GM23338 (cell line): ENCODE measurements at places on chromosomes 5 and 9. TPM values are rescaled to one million over a fixed set of nuclear protein-coding genes. Genes with fewer than 3 reads are reported as not detected.

The PTGR1 gene
- total RNA-seq: 21.9 and 24.7 TPM in 2 replicates

DNA sequence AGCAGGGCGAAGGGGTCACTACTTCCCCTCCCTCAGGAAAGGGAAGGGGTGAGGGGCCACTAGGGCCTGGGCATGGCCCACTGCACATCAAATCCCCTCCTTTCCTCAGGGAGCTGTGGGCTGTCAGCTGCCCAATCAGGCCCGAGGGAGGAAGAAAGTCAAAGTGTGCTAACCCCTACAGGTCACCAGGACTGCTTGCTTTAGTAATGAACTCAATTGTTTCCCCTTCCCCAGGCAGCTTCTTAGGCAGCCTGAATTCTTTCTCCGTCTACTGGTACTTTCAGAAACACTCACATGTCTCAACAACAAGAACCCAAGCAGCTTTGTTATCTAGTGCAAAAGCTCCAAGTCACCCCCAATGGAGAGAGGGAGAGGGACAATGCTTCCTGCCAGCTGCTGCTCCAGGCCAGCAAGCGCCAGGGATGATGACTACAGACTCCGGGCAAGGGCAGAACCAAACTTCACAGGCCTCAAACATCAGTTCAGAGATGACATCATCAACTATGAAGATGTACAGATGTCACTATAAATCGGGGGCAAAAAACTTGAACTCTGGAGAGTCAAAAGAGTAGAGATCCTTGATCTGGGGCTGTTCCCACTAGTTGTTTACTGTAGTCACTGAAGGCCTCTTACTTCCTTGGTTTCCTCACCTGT, 100.7 kb downstream of the SLIT3 start:
- no peak overlapping the region for H3K4me3 ChIP-seq
- H3K4me1 ChIP-seq: no peaks in the 10 kb centered on the region
- no peaks in the 10 kb centered on the region for H3K27me3 ChIP-seq

The EFNA5 gene
- 7.5 and 18.1 TPM in 2 replicates for total RNA-seq

DNA sequence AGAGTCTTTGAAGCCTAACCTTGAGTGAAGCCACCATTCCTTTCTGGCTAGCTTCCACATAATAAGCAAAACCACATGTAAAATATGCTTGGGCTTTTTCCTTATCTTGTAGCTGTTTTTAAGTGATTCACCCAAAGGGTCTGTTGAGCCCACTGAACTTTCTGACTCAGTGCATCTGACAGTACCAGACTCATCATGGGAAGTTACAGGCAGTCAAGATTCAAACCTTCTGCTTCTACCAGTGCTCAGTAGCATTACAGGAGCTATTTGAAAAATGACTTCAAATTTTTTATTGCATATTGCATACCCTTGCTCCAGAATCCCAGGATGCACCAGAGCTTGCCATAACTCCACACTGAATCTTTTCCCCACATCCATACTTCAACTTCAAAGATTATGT, 87.5 kb upstream of the PTPRD start:
- no peaks in the 10 kb centered on the region for H3K36me3 ChIP-seq
- H3K4me1 ChIP-seq: no peaks in the 10 kb centered on the region
- DNase-seq: no peak
- H3K27me3 ChIP-seq: no peaks in the 10 kb centered on the region
- H3K27ac ChIP-seq: no peak overlapping the region
- no peak overlapping the region for H3K4me3 ChIP-seq

DNA sequence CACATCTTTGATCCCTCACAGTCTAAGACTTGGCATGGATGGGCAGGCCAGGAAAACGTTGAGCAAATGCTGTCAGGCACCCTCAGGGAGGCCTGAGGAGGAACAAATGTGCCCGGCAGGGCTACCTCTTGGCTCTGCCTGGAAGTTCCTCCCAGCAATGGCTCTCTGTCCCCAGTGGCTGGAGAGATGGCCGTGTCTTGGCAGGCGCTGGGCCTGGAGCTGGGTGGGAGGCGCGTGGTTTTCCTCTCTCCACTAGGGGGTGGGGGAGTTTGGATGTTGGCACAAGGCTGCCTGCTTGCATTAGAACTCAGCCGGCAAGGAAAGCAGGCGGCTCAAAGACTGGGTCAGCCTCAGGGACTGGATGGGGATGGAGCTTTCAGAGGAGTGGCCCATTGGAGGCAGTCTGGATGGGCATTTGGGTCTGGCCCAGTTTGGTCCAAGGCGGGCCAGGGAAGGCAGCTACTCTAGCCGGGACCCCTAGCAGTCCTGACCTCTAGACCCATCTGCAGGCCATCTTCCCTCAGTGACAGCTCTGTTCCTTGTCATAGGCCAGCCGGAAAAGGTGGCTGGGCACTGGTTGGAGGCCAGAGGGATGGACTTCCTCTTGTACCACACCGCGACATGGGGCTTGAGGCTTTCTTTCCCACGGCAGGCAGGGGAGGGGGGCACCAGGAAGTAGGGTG, 68.2 kb upstream of the STC2 start:
- H3K27ac ChIP-seq: no peak overlapping the region
- H3K4me1 ChIP-seq: no peaks in the 10 kb centered on the region
- H3K4me3 ChIP-seq: no peak overlapping the region
- no peaks in the 10 kb centered on the region for H3K36me3 ChIP-seq

DNA sequence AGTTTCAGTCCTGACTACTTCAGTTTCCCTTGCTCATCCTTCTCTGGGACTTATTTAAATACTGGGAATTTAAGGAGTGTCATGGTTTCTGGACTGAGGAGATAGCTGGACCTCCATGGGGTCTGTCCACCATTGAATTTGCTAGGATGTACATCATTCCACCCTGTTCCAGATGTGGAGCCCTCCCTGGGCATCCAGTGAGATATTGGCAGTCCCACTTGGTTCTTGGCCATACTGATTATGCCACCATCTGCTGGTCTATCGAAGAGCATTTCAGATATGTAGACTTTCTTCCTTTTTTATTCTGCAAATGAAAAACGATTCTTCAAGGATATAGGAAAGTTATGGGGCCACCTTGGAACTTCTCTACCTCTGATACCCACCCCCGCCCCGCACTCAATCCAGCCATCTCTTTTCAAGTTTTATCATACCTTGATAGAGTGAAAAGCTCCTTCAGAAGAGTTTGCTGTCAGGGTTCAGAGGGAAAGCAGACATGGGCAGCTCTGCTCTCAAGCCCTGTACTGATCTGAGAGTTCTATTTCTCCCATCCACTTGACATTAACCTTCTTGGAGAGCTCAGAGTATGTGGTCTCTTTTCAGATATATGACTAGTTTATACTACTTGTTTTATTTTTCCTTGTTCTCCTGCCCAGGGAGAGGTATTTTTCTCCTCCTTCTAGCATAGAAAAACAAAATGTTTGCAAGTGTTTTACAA, 490.7 kb upstream of the SGCD start:
- no peaks in the 10 kb centered on the region for H3K36me3 ChIP-seq
- no peak for DNase-seq
- H3K27ac ChIP-seq: no peak overlapping the region
- H3K27me3 ChIP-seq: no peaks in the 10 kb centered on the region

The SMIM15 gene
- total RNA-seq: 33.4 and 45.7 TPM in 2 replicates

The RLN2 gene
- 4.0 and 4.7 TPM in 2 replicates for total RNA-seq

- H3K4me3 ChIP-seq: no peak overlapping the region
- H3K4me1 ChIP-seq: peaks cover 15% of the 10 kb centered on the region
- DNase-seq: no peak
- H3K27ac ChIP-seq: no peak overlapping the region
- H3K27me3 ChIP-seq: no peaks in the 10 kb centered on the region
Observed at GRCh38 chr5:18740301-18740700, 1106.0 kb downstream of the TAF11L14 start.

DNA sequence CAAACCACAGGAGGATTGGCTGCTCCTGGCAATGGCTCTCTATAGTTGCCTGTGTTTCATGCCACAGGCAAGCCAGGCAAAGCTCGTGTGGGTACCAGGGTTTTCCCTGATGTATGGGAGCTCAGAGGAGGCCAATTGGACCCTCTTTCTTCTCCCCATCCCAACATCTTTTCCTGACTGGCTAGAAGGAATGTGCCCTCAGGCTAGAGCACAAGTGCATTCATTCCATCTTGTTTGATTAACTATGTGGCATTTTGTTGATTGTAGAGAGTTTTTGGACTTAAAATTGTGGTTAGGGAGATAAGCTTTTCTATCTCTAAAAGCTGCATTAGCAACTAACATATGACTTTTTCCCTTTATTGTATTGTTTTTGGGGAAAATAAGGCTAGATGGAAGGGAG, 561.3 kb downstream of the PSAT1 start:
- no peaks in the 10 kb centered on the region for H3K27me3 ChIP-seq
- H3K27ac ChIP-seq: no peak overlapping the region
- no peaks in the 10 kb centered on the region for H3K4me1 ChIP-seq
- H3K36me3 ChIP-seq: no peaks in the 10 kb centered on the region
- H3K4me3 ChIP-seq: no peak overlapping the region

The CACFD1 gene
- total RNA-seq: 12.0 and 18.2 TPM in 2 replicates

- H3K27ac ChIP-seq: no peak overlapping the region
- peaks cover 14% of the 10 kb centered on the region for H3K4me1 ChIP-seq
- no peaks in the 10 kb centered on the region for H3K36me3 ChIP-seq
- DNase-seq: no peak
- H3K4me3 ChIP-seq: no peak overlapping the region
Observed at GRCh38 chr5:140348104-140348503, 1.7 kb upstream of the HBEGF start.
